PC-3 (cell line): ENCODE measurements at places on chromosomes 12 and 14.
A peak's percentile ranks its signal among the peaks of the same experiment; 100 is the strongest.

GRCh38 chr12:13864081-13864673 lies 117.2 kb downstream of the GRIN2B start:
- peak; percentile 61 for DNase-seq

GRCh38 chr14:49942090-49942489 lies 49.2 kb downstream of the ARF6 start:
- DNase-seq: no peak

- DNase-seq: no peak
Measured at GRCh38 chr14:34049790-34050189, 98.9 kb upstream of the EGLN3 start.

GRCh38 chr12:4918950-4919660 lies 9.4 kb downstream of the KCNA1 start:
- DNase-seq: no peak

GRCh38 chr12:78672033-78672432 lies 192.5 kb upstream of the SYT1 start:
- no peak for DNase-seq

DNA sequence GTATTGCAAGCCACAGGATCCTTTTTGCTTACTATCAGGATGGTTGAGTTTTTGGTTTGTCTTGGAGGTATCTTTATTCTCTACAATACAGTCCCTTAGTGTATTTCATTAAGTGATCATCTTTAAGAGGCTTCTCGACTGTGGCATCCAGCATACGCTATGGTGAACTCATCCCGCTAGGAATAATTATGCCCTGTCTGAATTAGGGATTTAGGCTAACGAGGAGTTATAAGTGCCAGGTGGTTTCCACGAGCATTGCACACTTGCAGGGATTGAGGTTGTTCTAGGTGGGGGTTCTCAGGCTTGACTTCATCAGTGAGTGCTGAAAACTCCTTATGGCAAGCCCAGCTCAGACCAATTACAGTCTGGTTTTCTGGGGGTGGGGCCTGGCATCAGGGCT lies 37.2 kb upstream of the RBM19 start:
- no peak for DNase-seq

DNA sequence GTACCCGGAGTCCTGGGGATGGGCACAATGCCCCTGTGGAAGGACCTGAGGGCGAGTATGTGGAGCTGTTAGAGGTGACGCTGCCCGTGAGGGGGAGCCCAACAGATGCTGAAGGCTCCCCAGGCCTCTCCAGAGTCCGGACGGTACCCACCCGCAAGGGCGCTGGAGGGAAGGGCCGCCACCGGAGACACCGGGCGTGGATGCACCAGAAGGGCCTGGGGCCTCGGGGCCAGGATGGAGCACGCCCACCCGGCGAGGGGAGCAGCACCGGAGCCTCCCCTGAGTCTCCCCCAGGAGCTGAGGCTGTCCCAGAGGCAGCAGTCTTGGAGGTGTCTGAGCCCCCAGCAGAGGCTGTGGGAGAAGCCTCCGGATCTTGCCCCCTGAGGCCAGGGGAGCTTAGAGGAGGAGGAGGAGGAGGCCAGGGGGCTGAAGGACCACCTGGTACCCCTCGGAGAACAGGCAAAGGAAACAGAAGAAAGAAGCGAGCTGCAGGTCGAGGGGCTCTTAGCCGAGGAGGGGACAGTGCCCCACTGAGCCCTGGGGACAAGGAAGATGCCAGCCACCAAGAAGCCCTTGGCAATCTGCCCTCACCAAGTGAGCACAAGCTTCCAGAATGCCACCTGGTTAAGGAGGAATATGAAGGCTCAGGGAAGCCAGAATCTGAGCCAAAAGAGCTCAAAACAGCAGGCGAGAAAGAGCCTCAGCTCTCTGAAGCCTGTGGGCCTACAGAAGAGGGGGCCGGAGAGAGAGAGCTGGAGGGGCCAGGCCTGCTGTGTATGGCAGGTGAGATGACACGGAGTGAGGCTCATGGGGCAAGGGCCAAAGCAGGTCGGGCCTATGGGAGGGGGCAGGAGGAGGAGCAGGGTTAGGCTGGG lies 4.5 kb downstream of the ARHGEF40 start:
- no peak for DNase-seq
